ENCODE measurements at places on chromosomes 7 and 10. TPM values are rescaled to one million over a fixed set of nuclear protein-coding genes. Genes with fewer than 3 reads are reported as not detected.

- no peaks in the 10 kb centered on the region for H3K4me1 ChIP-seq
- no peaks in the 10 kb centered on the region for H3K36me3 ChIP-seq
- H3K27ac ChIP-seq: no peak overlapping the region
- DNase-seq: no peak
Observed at GRCh38 chr7:43372676-43373355, 210.1 kb upstream of the STK17A start.

The CYP2C19 gene
- total RNA-seq: 33.8 TPM

DNA sequence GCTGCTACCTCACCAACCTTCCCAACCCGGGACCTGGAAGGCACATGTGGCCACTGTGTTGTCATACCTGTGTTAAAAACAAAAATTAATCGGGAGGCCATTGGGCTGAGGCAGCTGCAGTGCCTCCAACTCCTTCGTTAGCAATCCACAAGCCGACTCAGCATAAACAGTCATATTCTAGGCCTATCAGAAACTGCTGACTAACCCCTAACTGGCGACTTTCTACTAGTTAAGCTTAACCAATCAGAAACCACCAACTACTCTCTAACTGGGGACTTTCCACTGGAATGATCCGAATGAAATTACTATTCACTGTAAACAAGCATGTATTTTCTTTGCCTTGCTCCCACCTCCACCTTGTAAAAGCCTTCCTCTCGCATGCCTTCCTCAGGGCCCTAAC lies 14.1 kb upstream of the TMEM72 start:
- H3K4me1 ChIP-seq: no peaks in the 10 kb centered on the region
- no peaks in the 10 kb centered on the region for H3K27me3 ChIP-seq
- H3K36me3 ChIP-seq: no peaks in the 10 kb centered on the region
- no peak overlapping the region for H3K27ac ChIP-seq
- no peak overlapping the region for H3K4me3 ChIP-seq

- no peak for DNase-seq
- H3K36me3 ChIP-seq: no peaks in the 10 kb centered on the region
- H3K27ac ChIP-seq: no peak overlapping the region
- H3K27me3 ChIP-seq: no peaks in the 10 kb centered on the region
- no peak overlapping the region for H3K4me3 ChIP-seq
Observed at GRCh38 chr10:91042069-91042468, 121.2 kb upstream of the ANKRD1 start.

GRCh38 chr10:23238015-23238414 lies 45.9 kb downstream of the PTF1A start:
- H3K27ac ChIP-seq: no peak overlapping the region
- no peak for DNase-seq
- H3K4me1 ChIP-seq: no peaks in the 10 kb centered on the region
- H3K36me3 ChIP-seq: no peaks in the 10 kb centered on the region
- no peak overlapping the region for H3K4me3 ChIP-seq

- no peaks in the 10 kb centered on the region for H3K4me1 ChIP-seq
- no peaks in the 10 kb centered on the region for H3K36me3 ChIP-seq
- H3K27me3 ChIP-seq: no peaks in the 10 kb centered on the region
- H3K4me3 ChIP-seq: no peak overlapping the region
- no peak for DNase-seq
Observed at GRCh38 chr7:87797395-87797794, 78.8 kb downstream of the SLC25A40 start.

- no peaks in the 10 kb centered on the region for H3K27me3 ChIP-seq
- no peaks in the 10 kb centered on the region for H3K36me3 ChIP-seq
- H3K27ac ChIP-seq: no peak overlapping the region
Observed at GRCh38 chr10:104089621-104090020, 3.9 kb upstream of the COL17A1 start.
